ENCODE measurements at places on chromosomes 3 and 15.

DNA sequence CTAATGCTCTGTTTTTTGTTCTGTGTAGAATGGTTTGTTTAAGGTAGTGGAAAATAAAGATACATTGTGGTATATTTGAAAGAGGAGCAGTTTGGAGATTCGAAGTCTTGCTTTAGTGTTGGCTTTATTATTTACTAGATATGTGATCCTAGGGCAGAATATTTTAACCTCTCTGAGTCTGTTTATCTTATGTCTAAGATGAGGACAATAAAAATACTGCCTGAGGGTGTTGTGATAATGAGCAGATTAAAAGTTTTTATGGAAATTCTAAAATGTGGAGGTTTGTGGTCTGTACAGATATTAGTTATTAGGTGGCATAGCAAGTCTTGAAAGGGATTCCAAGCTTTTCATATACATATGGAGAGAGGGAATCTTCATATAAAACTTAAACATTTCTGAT, 15.0 kb downstream of the TCF12 start:
- no peak for DNase-seq

- no peak for DNase-seq
These were observed 66.2 kb downstream of the THRB start for GRCh38 chr3:24428481-24428880.

DNA sequence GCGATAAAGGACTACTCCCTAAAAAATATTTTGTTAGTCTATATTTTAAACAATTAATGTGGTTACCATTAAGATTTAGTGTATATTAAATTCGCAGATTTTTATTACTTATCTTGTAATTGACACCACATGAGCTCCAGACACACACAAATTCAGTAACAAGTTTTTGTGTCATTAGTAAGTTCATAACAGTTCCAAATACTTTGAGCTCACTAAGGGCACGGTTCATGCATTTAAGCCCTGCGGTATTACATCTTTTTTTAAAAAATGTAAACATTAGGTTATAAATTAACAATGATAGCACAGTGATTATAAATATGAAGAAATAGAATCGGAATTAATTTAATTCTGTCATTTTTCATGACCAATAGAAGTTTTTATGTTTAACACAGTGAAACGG, 317.3 kb downstream of the ZNF385D start:
- no peak for DNase-seq

GRCh38 chr3:188170461-188171459, 16.8 kb downstream of the LPP start:
- no peak for DNase-seq

DNA sequence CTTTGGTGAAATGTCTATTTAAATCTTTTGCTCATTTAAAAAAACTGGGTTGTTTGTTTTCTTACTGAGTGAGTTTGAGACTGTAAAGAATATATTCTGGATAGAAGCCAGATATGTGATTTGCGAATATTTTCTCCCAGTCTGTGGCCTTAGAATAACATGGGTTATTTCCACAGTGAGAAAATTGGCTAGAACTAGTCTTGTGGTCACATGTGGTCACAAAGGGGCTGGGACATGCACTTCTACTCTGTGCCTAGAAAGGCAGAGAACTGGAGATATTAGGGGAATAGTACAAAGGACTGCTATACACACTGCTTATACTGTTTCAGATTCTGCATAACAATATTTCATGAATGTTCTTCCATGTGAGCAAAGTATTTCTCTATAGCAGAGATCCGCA, 79.9 kb upstream of the RGMA start:
- no peak for DNase-seq

DNA sequence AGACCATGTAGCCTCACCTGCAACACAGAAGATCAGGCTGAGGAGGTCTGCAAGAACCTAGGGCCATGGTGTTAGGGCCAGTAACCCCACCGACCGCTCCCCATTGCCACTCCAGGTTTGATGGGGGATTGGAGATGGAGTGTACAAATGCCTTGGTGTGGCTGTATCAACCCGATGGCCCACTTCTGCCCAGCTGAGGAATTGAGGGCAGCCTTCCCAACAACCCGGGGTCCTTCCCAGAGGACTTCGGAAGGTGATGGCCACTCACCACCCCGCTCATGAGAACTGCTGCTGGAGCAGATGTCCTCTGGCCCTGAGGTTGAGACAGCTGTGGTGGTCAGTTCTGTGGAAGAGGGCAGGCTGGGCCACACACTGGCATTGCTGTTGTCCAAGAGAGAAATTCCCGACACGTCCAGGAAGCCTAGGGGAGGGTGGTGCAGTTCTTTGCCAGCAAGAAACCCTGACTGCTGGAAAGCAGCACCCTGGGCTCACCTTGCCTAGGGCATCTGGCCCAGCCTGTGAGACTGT, 8.9 kb downstream of the GORASP1 start:
- no peak for DNase-seq

DNA sequence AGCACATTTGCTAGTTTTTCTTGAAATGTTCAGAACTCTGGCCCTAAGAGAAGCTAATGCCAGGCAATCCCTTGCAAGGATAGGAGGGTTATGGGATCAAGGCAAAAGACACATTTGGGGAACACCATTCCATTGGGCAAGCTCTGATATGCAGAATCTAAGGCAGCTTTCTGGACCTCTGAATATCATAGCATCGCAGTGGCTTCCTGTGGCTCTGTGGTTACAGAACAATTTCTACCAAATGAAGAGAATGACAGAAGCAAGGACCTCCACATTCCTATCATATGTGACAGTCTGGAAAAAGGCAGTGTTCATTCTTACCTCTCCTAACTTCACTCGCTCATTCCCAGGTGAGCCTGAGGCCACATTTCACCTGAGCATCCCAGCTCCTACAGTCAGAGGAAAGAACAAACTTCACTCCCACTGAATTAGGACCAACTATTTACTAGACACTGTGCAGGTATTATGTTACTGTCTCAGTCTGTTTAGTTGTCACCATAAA, 836.1 kb upstream of the CFAP20DC start:
- DNase-seq = no peak

GRCh38 chr3:177420651-177421480, 223.6 kb upstream of the TBL1XR1 start:
- DNase-seq = no peak

GRCh38 chr15:47194718-47195117, 522.6 kb upstream of the SEMA6D start:
- DNase-seq = no peak

GRCh38 chr3:84039099-84039498, 919.7 kb upstream of the CADM2 start:
- no peak for DNase-seq

- DNase-seq = no peak
These were observed 93.2 kb downstream of the DGKG start for GRCh38 chr3:186268616-186269448.
